Muscle of arm (tissue), 14 donors: ENCODE measurements at places on chromosomes 4 and X.

DNA sequence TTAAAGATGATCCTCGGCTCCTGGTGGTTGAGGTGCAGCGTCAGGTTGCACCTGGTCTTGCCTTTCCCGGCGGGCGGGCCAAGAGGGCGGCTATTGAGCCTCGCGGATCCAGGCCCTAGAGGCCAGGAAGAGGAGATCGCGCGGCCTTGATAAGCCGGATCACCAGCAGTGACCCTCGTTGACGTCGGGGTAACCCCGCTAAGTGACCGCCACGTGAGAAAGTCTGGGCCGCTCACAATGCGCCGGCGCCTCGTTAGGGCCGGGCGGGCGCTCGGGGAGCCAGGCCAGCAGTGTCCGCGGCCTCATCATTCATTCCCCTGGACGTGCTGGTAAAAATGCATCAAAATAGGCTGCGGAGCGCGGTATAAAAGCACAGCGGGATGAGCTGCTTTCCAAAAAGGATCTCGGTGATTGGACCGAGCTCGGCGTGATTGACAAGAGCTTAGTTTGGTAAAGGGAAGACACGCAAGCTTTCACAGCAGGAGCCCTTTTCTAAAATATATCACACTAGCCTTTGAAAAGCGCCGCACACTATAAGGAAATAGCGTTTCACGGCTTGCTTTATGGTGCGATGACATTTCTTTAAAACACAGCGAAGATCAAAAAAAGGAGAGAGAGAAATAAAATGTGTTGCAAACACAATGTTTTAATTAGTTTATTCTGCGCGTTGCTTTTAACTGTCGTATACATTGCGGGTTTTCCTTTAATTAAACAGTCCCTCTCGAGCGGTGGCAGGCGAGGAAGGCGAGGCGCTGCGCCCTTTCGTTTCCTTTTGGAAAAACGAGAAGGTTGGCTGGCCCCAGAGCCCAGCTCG is 15.9 kb upstream of the ZIC3 start:
- DNase-seq, result no peak

DNA sequence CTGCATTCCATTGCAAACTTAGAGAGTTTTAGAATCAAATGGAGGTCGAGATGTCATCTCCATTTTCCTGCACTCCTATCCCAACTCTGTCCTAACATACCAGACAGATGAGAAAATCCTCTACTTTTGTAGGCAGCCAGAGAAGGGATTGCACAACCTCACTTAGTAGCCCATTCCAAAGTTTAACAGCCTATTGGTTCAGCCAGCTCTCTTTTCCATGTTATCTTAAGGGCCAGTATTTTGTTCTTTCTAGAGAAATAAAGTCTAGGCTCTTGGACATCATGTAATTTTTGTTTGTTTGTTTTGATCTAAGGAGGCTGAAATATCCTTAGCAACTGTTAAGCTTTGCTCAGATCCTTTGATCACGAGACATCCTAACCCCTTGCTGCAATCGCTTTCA is 173.0 kb downstream of the COX18 start:
- no peak for DNase-seq

GRCh38 chrX:136304493-136304892 is 3.7 kb downstream of the ADGRG4 start:
- DNase-seq, result no peak

GRCh38 chr4:120869613-120870278 is 52.8 kb downstream of the PRDM5 start:
- no peak for DNase-seq

DNA sequence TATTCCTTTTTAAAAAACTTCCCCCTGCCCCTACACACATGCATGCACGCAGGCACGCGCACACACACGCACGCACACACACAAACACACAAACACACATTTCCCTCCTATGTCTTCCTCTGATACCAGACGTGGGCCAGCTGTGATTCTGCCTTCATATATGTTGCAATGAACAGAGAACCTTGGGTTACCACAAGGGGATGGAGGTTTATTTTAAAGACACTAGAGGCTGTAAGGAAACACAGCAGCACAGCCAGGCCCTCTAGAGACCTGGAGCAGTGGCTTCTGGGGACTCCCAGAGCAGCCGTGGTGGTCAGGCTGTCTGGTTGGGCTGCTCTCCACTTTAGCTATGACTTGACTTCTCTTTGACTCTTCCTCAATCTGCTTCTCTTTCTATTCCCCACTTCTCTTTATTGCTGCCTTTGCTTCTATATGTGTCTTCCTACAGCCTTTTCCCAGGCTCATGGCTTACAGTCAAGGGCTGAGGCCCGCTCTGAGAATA is 3.2 kb upstream of the TLR10 start:
- DNase-seq, result no peak
